Right cardiac atrium (tissue), 5 donors: ENCODE measurements at places on chromosomes 7 and 10.

DNA sequence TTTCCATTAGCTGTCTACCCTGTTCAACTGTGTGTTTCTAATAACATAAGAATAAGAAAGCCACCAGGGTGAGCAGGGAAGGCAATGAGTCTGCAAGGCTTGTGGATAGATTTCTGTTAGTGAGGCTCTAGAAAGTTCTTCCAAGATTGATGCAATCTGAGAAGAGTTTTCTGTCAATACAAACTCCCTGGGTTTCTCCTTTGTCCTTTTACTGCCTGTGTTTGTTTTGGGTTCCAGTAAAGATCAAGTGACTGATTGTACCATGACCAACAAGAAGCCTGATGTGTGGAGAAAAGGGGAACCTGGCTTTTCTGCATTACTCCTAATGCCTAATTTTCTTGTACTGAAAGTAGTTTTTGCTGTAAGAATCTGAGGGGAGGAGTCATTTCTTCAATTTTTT is 139.9 kb downstream of the CFTR start:
- no peak for DNase-seq

- DNase-seq, result no peak
Measured at GRCh38 chr7:50791363-50791937, 8.8 kb upstream of the GRB10 start.

DNA sequence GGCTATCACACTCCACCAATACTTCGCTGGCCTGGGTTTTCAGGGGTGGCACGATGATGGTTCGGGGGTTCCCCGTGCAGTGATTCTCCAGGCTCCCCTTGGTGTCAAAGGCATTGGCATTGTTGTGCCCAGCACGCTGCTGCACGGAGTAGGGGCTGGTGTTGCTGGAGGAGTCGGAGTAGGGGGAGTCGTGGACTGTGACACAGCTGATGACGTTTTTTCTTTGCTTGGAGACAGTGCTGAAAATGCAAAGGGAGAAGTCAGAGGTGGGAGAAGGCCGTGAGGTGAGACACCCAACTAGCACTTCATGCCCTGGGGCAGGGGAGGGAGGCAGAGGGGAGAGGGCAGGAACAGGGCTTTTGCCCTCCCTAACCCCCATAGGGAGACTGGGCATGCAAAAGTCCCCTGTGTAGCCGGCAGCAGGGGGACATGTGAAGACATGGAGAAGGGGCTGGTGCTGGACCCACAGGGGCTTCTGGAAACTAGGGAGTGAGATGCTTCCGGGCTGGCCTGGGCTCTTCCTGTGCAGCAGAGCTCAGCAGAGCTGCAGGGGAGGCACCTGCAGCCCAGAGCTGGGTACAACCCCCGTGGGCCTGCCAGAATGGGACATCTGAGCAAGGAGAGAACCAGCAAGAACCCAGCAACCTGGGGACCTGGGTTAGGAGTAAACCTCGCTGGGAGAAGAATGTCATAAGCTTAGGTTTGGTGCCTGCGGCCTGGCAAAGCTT is 60.5 kb downstream of the CLEC2L start:
- no peak for DNase-seq

DNA sequence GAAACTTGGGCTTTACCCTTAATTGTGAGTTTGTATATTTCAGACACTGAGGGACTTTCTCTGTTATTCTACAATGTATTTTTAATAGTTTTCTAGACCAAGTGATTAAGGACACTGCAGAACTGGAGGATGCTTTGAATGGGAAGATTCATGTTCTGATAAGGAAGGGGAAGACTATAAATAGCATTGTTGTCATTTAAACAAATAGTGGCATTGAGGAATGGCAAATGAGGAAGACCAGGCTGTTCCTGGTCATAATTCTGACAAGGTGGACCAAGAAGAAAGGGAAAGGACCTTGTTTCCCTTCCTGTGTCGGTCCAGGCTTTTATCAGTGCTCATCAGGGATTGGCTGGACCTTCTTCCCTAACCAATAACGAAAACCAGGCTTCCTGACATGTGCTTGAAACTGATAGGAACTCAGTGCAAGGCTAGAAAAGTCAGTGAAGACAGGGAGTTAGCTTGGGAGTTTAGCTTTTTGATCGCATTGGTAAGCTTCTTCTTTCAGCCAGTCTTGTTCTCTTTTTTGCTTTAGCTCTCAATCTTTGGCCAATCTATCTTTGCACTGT is 116.2 kb downstream of the ITGA8 start:
- DNase-seq, result no peak

GRCh38 chr10:79324032-79324695 is 23.1 kb upstream of the PPIF start:
- no peak for DNase-seq

- peak; percentile 66 for DNase-seq
Measured at GRCh38 chr7:97006055-97006815, 882 bp downstream of the DLX6 start.

- no peak for DNase-seq
Measured at GRCh38 chr7:150722431-150722931, 6.1 kb downstream of the GIMAP1 start.

DNA sequence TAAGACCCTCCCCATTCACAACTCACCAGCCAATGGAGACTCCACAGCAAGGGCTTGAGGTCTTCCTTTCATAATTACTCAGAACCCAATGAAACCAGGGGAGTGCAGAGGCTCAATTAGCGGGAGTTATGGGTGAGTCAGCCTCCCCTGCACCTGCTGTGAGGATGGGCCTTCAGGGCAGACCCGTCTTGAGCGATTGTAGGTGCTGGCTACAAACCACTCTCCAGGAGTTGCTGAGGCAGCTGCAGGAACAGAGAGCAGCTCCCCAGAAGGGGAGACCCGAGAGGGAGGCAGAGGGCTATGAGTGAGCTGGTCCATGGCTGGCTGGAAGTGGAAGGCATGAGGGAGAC is 58.5 kb upstream of the SORCS3 start:
- no peak for DNase-seq

DNA sequence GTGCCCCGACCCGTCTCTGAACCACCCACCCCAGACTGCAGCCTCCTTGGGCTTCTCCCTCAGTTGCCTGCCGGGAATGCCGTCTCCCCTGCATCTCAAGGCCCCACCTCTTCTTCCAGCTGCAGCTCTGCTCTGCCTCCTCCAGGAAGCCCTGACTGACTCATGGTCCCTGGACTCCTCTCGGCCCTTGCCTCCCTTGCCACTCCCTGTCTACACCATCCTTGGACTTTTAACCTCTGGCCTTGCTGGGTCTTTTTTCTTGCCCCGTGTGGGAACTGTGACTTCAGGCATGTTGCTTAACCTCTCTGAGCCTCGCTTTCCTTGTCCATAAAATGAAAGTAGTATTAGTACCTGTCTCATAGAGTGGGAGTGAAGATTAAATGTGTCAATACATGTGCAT is 56.3 kb downstream of the C10orf105 start:
- DNase-seq, result no peak

DNA sequence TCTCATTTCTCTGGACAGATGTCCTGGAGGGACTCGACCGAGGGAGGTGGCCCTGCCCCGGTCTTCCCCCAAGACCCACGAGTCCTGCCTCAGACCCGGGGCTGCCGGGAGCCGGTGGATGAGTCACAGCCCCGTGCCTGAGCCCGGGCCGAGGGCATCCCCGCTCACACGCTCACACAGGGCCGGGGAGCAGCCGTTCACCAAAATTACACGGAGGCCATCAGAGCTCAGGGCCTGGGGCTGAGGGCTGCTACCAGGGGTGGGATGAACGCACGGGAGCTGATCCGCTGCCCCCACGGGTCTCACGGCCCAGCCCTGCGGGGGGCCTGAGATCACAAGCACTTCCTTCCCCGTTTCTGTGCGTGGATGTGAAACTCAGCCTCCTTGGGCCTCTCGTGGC is 17.5 kb downstream of the FAM20C start:
- DNase-seq, result no peak

DNA sequence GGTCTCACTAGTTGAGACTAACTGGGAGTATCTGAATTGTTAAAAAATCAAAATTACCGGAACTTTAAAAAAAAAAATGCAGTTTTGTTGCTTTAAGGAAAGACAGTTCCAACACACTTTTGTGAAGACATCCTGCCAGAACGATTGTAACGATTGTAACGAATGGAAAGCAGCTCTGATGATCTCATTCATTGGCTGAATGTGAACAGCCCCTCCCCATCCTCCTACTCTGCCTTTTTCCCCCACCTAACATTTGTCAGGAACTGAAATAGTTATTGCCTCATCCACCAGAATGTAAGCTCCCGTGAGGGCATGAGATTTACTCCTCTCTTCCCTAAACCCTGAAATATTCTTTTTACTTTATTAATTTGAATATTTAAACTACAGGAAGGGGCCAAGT is 23.1 kb upstream of the ZC3HAV1L start:
- DNase-seq, result no peak

GRCh38 chr7:91784469-91784868 is 96.0 kb downstream of the MTERF1 start:
- DNase-seq, result no peak

DNA sequence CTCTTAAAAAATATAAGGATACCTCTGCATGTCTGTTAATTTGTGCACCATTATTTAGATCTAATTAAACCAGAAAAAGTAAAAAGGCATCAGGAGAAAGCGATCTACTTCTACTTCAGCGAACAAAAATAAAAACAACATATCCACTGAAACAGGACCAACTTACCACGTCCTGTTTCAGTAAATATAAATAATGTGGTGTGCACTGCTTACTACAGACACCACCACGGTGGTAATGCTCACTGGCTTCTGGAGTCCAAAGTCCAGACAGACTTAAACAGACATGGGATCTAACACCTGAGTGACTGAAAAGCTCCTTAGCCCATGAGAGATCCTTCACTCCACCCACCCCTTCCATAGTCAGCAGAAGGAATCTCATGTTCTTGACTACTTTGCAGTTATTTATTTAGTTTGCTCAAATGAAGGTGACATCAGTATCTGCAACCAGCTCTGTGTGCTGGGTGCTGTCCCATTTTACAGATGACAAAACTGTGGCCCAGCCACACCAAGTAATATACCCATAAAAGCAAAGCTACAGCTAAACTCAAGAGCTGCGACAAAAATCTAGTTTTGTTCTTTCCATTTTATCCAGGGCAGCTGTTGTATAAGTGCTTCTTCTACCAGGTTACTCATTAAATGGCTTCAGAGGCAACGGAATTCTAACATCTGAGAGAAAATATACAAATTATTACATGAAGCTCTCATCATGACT is 62.1 kb upstream of the NCAPG2 start:
- no peak for DNase-seq

DNA sequence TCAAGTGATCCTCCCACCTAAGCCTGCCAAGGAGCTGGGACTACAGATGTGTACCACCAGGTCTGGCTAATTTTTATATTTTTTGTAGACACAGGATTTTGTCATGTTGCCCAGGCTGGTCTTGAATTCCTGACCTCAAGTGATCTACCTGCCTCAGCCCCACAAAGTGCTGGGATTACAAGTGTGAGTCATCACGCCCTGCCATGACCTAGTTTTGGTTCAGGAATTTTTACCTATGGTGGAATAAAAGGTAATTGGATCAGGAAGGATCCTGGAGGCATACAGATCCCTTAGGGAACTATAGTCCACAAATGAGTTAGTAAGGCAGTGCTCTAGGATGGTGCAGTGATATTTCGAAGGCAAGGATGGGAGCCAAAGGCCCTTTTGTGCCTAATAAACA is 717.9 kb downstream of the PHTF2 start:
- no peak for DNase-seq

DNA sequence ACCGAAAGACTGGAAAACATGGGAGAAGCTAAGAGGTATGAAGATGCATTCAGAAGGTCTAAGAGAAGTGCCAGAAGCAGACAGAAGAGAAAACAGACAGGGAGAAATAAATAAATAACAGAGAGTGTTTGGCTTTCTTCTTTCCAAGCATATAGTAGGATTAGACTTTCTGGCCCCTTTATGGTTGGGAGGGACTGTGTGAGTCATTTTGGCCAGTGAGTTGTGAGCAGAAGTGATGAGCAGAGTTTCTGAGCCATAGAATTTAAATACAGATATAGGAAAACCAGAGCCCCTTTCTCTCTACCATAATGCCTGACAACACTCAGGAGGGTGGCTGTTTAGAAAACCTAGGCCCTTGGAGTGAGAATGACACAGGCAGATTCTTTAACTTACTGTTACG is 171.0 kb downstream of the PPP1R17 start:
- DNase-seq, result no peak

DNA sequence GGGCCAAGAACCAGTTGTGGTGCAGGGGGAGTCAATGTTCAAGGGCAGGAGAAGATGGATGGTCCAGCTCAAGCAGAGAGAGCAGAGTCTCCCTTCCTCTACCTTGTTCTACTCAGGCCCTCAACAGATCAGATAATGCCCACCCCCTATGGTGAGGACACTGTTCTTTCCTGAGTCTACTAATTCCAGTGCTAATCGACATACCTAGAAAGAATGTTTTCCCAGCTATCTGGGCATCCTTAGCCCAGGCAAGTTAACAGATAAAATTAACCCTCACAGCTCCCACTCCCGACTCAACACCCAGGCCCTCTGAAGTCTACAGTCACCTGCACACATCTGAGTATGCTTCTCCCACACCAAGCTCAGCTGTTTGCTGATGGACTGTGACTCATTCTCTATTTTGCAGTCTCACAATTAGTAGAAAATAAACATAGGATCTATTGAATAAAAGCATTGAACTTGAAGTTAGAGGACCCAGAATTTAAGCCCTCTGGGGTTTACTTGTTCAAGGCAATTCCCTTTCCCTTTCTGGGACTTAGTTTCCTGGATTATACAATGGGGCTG is 17.1 kb downstream of the COL13A1 start:
- no peak for DNase-seq

DNA sequence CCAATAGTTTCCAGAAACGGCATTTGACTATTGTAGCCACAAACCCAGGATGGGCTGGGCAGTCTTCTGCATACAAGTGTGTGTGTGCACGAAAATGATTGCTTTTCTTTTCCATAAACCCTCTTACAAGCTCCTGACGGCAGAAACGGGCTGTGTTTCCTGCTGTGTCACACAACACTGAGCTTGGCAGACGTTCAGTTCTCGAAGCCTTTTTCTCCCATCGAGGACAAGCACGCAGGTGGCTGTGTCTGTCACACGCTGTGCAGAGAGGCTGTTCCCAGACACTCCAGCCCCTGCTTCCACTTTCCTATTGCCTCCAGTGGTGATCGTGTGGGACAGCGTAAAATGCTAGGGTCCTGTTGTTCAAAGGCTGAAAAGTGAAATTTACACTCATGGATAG is 32.1 kb downstream of the RBAK start:
- DNase-seq, result no peak

GRCh38 chr10:23403278-23403677 is 35.6 kb upstream of the OTUD1 start:
- no peak for DNase-seq

- DNase-seq, result no peak
Measured at GRCh38 chr10:17910125-17910789, 41.5 kb upstream of the SLC39A12 start.
